ENCODE measurements at places on chromosomes 12 and 14.

GRCh38 chr14:53167602-53168328, 14.6 kb upstream of the DDHD1 start:
- no peak for DNase-seq

DNA sequence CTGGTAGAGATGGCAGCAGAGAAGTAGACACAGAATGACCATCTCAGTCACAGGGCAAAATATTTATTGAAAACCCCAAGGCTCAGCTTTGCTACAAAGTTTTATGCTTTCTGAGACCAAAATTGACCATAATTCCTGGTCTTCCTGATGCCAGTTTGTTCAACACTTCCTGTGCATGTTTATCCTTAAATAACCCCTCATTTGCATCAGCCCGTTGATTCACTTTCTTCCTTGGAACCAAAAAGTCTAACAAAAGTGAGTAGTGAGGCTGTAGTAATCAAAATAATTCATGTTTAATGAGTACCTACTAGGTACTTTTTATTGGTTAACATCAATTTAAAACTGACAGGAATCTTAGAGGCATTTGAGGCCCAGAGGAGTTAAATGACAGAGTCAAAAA, 51.7 kb downstream of the TRHDE start:
- no peak for DNase-seq

GRCh38 chr14:39015360-39015961, 87.6 kb downstream of the SEC23A start:
- no peak for DNase-seq

DNA sequence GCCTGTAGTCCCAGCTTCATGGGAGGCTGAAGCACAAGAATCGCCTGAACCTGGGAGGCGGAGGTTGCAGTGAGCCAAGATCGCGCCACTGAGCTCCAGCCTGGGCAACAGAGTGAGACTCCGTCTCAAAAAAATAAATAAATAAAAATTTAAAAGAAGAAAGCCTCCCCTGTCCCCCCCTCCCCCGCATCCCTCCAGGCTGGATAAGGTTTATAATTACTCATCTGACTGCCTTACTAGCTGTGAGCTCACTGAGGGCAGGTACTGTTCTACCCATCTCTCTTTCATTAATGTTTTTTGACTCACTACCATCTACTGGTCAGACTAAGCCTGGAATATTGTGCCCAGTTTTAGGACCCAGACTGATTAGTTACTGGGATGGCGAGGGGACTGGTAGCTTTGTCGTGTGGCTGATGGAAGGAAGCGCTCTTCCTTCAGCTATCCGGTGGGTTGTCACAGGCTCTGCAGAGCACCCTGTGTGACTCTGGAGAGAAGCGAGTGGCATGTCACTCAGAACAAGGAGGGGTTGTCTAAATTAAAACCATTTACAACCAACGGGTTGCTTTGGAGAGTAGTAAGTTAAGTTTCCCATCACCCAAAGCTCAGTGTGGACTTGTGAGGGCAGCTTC, 16.9 kb downstream of the EVL start:
- DNase-seq = no peak

DNA sequence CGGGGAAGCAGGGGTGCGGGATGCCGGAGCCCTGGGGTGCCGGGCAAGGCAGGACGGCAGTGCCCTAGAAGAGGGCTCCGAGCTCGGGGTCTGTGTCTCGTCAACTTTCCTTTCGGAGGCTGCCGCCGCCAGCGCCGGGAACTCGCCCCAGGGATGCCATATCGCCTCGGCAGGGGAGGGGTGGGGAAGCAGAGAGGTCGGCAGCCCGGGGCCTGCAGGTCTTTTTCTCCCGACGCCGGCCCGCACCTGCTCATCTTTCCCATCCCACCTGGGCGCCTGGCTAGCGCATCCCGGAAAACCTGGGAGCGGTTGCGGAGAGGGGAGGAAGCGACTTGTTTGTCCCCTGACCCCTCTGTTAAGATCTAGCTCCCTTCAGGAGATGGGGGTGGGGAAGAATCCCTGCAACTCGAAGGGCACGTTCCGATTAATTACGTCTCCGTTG, 547 bp downstream of the CNTN1 start:
- no peak for DNase-seq

- no peak for DNase-seq
These were observed 44.2 kb upstream of the FOXN3 start for GRCh38 chr14:89461256-89461655.

DNA sequence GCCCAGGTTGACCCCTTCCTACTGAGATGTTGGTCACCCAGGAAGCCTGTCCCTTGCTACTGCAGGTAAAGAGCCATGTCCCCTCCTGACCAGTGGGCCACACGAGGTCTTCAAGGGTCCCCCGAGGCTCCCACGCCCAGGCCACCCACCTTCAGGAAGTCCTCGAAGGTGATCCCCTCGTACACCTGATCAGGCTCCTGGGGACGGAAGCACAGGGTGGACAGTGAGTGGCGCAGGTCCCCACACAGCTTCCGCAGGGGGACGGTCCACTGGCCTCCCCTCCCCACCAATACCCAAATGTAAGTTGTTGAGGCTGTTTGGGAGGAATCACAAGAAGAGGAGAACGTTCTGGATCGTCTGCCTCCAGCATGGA, 57.4 kb downstream of the TESC start:
- no peak for DNase-seq

GRCh38 chr12:119679490-119679889, 11.6 kb downstream of the PRKAB1 start:
- DNase-seq = no peak

Measured in T1000 (cell line).